Activated CD4-positive, alpha-beta T cell treated with anti-CD3 and anti-CD28 coated beads, Interleukin-2, amount 50 U/mL, for 1 hour (primary cell): ENCODE measurements at places on chromosomes 12 and 14.
A peak's percentile ranks its signal among the peaks of the same experiment; 100 is the strongest.

DNA sequence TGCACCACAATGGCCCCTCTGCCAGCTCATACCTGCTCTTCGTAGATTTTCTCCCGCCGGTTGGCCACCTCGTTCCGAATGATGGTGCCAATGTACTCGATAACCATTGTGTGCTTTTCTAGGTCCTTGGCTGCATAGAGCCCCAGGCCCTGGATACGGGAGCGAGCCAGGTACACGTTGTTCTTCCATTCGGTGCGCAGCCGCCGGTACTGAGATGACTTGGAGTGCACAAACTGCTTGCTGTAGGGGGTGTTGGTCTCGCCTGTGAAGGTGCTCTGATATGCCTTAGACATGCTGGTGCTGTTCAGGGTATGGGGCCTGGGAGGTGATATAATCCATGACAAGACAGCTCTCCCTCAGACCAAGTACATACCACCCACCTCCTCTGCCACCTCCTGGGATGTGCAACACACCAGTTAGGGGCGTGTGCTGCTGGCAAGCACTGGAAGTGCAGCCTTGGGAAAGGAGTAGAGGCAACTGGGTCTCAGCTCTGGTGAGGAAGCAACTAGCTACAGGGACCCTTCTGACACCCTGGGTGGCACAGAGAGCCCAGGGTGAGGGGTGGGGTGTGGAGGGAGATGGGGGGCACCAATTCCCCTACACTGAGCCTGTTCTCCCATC is 4.1 kb upstream of the PRKAG1 start:
- no peak for DNase-seq

GRCh38 chr12:91072931-91073330 is 15.1 kb upstream of the KERA start:
- no peak for DNase-seq

GRCh38 chr14:100547633-100548294 is 39.5 kb downstream of the BEGAIN start:
- peak; percentile 43 for DNase-seq

GRCh38 chr12:2341871-2342270 is 289.1 kb downstream of the CACNA1C start:
- DNase-seq: no peak

GRCh38 chr12:47400266-47400665 is 305.6 kb downstream of the RPAP3 start:
- DNase-seq: no peak

DNA sequence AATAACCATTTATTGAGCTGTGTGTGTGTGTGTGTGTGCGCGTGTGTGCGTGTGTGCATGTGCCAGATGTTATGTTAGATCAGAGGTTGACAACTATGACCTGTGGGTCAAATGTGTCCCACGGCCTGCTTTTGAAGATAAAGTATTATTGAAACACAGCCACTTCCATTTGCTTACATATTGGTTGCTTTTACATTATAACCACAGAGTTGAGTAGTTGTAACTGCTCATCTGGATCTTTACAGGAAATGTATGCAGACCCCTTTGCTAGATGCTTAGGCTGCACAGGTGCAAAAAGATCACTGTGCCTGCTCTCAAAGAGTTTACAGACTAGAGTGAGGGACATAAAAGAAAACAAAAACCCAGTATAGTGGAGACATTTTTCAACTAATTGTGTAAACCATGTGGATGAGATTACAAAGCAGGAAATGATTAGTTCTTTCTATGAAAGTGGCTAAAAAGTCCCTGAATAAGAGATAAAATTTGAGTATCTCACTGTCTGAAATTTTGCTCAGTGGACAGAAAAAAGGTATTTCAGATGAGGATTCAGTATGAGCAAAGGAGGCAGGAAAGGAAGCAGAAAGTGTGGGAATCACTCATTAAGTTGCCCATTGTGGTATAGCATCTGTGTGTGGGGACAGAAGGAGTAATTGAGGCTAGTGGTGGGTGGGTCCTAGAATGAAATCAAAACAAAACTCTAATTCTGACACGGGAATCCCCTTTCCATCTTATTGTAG is 188.4 kb downstream of the PAH start:
- DNase-seq: no peak

- DNase-seq: no peak
Measured at GRCh38 chr12:70784042-70784668, 136.4 kb downstream of the PTPRR start.

DNA sequence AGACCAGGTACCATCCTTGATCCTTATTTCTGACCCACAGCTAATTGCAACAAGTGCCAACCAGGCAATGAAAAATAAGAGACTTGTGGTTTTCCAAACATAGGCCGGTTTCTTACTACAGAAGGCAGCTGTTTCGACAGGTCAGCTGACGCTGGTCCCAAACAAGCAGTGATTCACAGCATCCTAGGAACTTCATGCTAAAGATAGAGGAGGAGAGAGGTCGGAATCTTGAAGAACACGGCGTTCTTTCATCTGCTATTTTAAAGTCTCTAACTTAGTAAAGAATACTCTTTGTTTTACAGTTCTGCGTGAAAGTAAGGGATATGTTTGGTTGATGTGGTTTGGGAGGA is 28.1 kb upstream of the ADGRD1 start:
- DNase-seq: no peak

- no peak for DNase-seq
Measured at GRCh38 chr12:117328556-117329100, 32.8 kb downstream of the NOS1 start.

GRCh38 chr12:124682425-124683151 is 115.2 kb upstream of the NCOR2 start:
- DNase-seq: no peak

GRCh38 chr12:83113945-83114344 is 427.2 kb downstream of the TMTC2 start:
- no peak for DNase-seq

DNA sequence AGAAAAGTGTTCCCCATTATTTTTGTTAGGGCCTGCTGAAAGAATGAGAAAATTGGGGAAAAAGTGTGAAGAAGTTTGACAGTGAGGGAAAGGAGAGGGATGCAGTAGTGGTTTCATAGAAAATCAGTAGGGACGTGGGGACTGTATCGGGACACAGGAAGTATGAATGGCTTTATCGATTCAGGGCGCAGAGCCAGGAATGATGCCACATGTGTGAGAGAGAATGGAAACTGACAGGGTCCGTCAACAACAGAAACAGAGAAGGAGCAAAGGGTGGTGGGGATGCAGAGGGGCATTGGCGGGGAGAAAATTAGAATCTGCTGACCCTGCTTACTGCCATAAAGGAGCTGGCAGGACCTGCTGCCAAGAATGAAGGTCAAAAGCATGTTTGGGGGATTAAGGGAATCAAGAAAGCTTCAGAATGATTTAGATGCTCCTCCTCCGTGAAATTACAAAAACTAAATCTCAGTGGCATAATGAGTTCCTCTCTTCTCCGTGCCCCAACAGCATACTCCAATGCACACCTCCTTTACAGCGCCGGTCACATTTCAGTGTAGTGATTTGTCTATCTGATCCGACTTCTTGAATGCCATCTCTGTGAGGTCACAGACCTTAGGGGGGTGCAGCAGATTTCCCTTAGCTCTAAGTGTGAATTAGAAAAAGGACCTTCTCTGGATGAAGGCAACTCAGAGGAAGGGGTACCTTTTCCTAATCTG is 92.6 kb downstream of the EMP1 start:
- DNase-seq: no peak

GRCh38 chr14:81464253-81465002 is 64.3 kb upstream of the STON2 start:
- peak; percentile 39 for DNase-seq

GRCh38 chr14:101359221-101360053 is 201.9 kb upstream of the DIO3 start:
- DNase-seq: no peak

GRCh38 chr14:56248442-56248841 is 130.2 kb downstream of the PELI2 start:
- no peak for DNase-seq

GRCh38 chr12:5096241-5096924 is 52.7 kb downstream of the KCNA5 start:
- no peak for DNase-seq

DNA sequence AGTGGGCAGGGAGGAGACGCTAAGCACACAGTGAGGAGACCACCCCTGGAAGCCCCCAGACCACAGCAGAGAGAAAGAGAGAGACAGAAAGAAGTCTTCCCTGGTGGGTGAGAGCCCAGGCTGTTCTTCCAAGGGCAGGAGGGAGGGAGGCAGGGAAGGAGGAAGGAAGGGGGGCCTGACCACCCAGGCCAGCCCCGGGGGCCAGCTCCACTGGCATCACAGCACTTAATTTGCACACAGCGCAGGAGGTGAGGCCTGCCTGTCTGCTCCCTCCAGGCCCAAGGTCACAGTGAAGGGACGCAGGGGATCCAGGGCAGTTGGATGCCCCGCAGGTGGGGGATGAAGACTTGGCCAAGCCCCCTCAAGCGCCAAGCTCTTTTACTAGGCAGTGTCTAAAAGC is 141.9 kb upstream of the C14orf180 start:
- DNase-seq: no peak

DNA sequence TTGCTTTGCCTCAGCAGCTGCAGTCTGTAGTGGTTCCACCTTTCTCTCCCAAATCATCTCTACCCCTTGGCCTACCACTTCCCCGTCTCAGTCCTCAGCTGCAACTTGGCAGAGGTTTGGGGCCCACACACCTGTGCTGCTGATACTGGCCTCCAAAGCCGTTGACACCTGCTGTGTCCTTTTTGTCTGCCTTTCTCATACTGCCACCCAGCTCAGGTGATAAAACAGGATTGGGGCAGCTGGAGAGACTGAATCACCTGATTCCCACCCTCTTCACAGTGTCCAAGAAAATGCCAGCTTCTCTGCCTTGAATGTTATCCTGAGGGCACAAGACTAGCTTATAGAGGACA is 103.7 kb downstream of the ETV6 start:
- no peak for DNase-seq

- no peak for DNase-seq
Measured at GRCh38 chr14:100290607-100291304, 15.5 kb downstream of the SLC25A29 start.

DNA sequence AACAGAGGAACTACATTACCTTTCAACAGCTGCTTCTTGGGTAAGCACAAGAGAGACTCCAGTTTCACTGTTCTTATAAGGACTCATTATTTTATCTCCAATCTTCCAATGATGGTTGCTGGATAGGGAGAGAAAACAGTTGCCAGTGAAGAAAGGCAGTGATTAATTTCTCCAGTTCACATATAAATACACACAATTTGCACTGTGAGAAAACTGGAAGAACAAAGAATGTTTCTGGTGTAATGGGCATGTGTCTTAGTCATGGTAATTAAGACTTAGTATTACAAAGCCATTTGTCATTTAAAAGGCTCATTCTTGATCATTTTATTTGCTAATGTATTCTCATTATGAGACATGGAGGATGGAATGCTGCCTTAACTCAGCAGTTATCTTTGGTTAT is 78.0 kb upstream of the FAR2 start:
- DNase-seq: no peak

- no peak for DNase-seq
Measured at GRCh38 chr12:53645165-53645564, 19.0 kb upstream of the ATF7 start.

DNA sequence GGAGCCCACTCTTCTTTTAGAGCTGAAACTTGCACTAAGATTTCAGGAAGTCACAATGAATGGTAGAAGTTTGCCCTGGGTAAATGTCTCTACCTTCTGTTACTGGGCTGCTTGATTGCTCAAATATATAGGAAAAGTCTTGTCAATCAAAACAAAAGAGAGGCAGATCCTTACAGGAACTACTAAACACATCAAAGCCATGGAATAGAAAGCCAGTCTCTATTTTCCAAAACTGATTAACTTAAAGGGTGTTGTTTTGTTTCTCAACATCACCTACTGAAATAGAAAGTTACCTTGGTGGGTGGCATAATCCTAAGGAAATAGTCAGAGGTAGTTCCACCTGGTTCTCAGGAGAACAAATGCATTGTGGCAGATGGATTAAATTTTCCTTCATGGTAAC is at the start of gene GPHB5:
GPHB5 (minus strand) TSS at position 101 of the 400 bp plus-strand sequence. CDS start 1,086 bp downstream, outside the sequence.
- DNase-seq: no peak

DNA sequence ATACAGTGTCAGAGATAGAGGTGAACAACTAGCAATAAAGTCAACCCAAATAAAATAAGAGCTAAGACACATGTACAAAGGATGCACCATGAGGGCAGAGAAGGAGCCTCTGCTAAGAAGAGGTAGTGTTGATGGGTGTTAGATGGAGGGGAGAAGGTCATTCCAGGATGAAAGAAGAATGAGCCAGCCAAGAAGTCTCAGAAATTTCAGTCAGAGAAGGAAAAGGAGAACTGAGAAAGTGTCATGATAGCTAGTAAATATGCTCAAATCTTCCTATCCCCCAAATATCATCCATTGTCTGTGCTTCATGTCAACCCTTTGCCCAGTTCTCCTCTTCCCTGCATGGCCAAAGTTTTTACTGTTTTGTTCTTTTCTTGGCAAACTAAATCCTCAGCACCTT is 225.2 kb upstream of the BTG1 start:
- no peak for DNase-seq
